ENCODE measurements at places on chromosomes 1 and 21. TPM values are rescaled to one million over a fixed set of nuclear protein-coding genes. Genes with fewer than 3 reads are reported as not detected.

Gene CD164L2
- total RNA-seq = not detected

Gene SAMD11
- 4.9 TPM for total RNA-seq

DNA sequence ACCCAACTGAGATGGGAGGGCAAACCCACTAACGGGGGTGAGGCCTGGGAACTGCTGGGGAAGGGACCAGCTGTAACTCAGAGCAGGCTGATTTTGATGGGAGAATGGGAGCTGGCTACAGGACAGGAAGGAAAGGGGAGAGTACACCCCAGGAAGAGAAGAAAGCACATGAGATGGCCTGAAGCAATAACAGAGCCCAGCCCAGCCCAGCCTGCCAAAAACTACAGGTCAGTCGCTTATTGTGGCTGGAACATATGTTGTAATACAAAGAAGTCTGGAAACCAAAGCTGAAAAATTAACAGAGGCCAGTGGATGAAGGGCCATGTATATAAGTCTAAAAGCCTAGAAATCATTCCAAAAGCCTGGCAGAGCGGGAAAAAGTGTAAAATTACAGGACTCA, 1.6 kb downstream of the ITLN2 start:
- no peak for DNase-seq

- no peak for DNase-seq
These were observed 13.1 kb downstream of the ZNF326 start for GRCh38 chr1:90007979-90008404.

GRCh38 chr1:229167318-229167717, 103.6 kb upstream of the RAB4A start:
- DNase-seq = no peak

Measured in left lobe of liver (tissue), 2 donors.